ENCODE measurements at places on chromosomes 4 and X.

DNA sequence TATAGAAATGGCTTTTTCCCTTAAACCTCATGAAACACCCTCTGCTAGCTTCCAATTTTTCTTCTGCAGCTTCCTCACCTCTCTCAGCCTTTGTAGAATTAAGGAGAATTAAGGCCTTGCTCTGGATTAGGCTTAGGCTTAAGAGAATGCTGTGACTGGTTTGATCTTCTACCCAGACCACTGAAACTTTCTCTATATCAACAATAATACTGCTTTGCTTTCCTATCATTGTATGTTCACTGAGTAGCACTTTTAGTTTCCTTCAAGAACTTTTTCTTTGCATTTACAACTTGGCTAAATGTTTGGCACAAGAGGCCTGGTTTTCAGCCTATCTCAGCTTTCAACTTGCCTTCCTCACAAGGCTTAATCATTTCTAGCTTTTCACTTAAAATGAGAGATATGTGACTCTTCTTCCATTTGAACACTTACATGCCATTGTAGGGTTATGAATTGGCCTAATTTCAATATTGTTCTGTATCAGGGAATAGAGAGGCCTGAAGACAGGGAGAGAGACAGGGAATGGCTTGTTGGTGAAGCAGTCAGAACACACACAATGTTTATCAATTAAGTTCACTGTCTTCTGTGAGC lies 28.2 kb downstream of the TMEM154 start:
- no peak for DNase-seq

- DNase-seq, result no peak
Measured at GRCh38 chrX:101206471-101206870, 13.1 kb upstream of the DRP2 start.

- DNase-seq, result no peak
Measured at GRCh38 chr4:36385951-36386571, 104.6 kb downstream of the DTHD1 start.

GRCh38 chr4:142267101-142267500 lies 579.0 kb downstream of the INPP4B start:
- no peak for DNase-seq

DNA sequence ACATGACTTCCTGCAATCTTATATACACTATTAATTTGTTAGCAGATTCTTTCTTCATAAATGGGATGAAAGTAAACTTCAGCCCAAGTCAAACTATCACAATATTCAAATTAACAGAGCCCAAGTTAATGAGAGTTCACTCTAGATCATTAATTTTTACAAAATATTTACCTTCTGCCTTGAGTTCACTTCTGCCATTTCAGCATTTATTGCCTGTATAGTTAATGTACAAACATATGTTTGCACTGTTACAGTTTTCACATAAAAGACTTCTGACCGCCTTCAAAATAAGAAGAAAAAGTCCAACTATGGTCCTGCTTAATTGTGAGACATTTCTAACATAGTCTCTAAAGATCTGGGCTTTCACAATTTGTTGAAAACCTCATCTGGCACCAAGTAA lies 46.9 kb downstream of the GPC3 start:
- no peak for DNase-seq

- DNase-seq, result no peak
Measured at GRCh38 chr4:173513651-173514050, 16.4 kb downstream of the HAND2 start.

GRCh38 chrX:112913807-112914206 lies 73.2 kb upstream of the AMOT start:
- no peak for DNase-seq

GRCh38 chr4:140085062-140085622 lies 68.8 kb downstream of the MAML3 start:
- no peak for DNase-seq

GRCh38 chrX:136665258-136665900 lies 17.4 kb downstream of the CD40LG start:
- no peak for DNase-seq

DNA sequence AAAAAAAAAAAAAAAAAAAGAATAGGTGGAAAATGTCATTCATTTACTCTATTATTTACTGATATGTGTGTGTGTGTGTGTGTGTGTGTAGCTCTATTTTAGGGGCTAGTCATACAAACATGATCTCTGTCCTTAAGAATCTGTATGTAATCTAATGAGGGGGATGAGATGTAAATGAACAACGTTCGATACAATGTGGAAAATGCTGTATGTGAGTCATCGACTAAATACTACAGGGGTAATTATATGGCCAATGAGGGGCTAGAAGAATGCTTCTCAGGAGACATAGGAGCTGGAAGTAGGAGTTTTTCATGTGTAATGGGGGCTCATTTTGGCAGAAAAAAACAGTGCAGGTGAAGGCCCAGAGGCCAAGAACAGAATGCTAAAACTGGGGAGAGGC lies 41.9 kb downstream of the LEF1 start:
- DNase-seq, result no peak

GRCh38 chrX:66632473-66632872 lies 6.4 kb downstream of the EDA2R start:
- no peak for DNase-seq

DNA sequence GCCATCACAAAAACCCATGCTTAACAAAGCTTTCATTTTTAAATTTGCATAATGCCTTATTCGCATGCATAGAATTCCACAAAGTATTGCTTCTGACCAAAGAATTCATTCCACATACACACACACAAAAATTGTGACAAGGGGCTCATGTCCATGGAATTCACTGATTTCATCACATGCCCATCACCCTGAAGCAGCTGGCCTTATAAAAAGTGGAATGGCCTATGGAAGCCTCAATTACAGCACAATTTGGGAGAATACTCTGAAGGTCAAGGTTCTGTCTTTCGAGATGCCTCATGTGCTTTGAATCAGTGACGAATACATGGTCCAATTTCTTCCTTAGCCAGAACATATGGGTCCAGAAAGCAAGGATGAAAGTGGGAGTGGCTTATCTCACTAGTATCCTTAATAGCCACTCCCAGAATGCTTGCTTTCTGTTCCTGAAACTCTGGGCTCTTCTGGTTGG lies 165.7 kb downstream of the KDR start:
- DNase-seq, result no peak

GRCh38 chrX:117985241-117985640 lies 131.4 kb downstream of the KLHL13 start:
- DNase-seq, result no peak

DNA sequence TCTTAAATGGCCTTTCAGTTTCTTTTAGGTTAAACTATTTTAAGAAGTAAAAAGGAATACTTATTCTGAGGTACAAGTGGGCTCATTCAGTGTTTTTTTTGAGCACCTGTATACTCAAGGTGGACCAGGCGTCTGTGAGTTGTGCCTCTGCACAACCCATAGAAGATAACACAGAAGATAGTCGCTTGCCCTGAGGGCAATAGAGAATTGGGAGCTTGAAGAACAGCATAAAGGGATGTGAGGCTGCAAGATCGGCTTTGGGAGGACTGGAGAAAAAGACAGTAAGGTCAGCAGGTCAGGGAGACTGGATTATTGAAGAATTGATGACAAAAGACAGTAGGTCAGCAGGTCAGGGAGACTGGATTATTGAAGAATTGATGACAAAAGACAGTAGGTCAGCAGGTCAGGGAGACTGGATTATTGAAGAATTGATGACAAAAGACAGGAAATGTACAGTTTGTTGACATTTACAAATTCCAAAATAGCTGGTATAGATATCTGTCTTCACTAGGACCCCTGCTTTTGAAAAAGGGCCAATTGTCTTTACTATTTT lies 3.1 kb downstream of the CPE start:
- no peak for DNase-seq
